Frontal cortex (tissue), 4 donors: ENCODE measurements at places on chromosomes 4 and X. TPM values are rescaled to one million over a fixed set of nuclear protein-coding genes. Genes with fewer than 3 reads are reported as not detected.

DNA sequence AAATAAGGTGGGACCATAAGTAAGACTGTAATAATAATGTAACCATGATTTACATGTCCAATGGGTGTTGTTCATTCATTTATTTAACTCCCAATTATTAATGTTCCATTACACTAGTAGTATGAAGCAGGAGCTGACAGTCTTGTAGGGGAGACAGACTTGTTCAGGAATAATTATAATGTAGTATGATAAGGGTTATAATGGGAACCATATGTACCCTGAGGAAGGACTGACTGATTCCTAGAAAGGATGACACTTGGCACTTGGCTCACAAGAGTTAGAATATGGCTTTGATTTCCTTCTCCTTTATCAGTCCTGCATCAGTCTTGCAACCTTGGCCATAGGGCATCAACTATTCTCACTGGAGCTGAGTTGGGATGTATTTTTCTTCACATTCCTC lies 24.2 kb downstream of the PCDH7 start:
- DNase-seq: no peak

DNA sequence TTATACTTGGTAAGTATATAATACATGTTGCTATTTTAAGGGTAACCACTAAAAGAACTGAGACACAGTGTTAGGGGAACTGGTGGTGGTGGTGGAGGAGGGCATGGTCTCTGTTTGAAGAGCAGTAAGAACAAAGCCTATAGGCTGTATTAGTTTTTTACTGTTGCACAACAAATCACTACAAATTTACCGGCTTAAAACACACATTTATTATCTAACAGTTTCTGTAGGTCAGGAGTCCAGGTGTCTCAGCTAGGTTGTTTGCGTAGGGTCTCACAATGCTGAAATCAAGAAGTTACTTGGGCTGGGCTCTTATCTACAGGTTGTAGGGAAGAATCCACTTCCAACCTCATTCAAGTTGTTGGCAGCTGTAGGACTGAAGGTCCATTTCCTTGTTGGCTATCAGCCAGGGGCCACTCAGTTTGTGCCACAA lies 52.6 kb downstream of the CASK start:
- DNase-seq: no peak

ARL9 gene
- 2.4 TPM for total RNA-seq

- DNase-seq: no peak
Observed at GRCh38 chrX:121308276-121308805, 260.9 kb downstream of the GLUD2 start.

DNA sequence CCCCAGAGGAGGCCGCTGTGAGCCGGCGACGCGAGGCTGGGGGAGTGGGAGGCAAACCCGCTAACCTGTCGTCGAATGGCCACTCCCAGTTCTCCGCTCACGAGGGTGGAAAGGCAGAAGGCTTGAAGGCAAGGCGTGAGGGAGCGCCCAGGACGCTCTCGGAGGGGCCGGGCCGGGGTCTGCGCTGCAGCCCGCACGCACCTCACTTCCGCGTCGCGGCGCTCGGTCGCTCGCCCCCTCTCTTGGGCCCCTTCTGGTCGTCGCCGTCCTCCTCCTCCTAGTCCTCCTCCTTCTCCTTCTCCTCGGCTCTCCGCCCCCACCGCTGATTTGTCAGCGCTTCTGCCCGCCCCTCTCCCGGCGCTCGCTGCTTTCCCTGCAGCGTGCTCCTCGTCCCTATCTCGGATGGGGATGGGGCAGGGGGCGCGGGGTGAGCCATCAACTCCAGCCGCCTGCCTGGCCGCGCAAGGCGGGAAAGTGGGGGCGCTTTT lies at the start of gene SNCA:
SNCA (minus strand) TSS at position 265 of the 488 bp plus-strand sequence. CDS start 1,494 bp downstream, outside the sequence.
- DNase-seq: peak; percentile 62

- DNase-seq: no peak
Observed at GRCh38 chr4:81921751-81922159, 450.0 kb upstream of the RASGEF1B start.

PIR gene
- total RNA-seq: 2.0 TPM

DNA sequence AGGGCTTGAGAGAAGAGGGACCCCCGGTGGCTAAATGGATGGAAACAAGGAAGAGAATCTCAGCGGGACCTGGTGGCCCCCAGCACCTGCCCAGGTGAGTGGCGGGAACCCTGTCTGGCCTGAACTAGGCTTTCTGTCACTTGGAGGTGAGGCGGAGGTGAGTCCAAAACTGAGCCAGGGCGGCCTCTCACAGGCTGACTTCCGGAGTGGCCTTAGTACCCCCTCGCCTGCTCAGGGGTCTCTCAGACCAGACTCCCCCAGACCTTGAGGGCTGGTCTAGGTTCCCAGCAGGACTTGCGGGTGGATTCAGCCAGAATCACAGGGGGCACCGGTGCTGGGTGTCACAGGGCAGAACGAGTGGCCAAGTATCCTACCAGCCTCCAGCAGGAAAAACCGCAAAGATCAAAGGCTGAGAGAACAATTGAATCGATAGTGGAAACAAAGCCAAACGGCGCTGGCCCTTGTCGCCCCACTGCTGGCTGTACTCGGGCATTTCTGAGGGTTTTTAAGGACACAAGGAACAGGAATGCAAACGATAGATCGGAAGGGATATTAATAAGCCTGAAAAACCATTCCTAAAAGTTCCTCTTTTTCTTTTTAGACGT lies 67.8 kb downstream of the WFS1 start:
- DNase-seq: no peak

- no peak for DNase-seq
Observed at GRCh38 chr4:31877429-31877828, 1157.3 kb downstream of the PCDH7 start.

PABPC4L gene
- 1.2 TPM for total RNA-seq

HGFAC gene
- 1.6 TPM for total RNA-seq

TMEM255A gene
- 1.6 TPM for total RNA-seq

DNA sequence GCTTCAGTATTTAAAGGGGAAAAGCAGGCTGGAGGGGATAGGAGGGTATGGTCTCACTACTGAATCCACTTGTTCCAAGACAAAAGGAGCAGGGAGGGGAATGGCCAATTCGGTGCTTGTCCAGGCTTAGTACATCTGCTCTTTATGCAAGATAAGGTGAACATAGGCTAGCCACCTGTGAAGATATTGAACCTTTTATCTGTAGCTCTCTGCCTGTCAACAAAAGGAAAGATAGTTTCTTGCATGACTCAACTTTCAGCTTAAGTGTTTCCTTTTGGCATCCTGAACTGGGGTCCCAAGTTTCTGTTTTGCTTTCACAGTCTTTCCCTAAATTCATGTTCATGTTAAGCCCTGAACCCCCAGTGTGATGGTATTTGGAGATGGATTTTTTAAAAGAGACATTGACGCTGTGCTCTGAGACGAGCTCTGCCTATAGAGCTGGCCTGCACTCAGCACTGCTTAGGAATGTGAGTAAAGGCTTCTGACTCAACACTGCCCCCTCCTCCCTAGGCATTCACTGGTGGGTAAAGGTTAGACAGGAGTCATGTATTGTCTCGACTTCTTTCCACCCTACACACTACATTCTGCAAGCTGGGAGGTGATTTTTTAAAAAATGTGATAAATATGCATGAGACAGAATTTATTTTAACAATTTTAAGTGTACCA lies 28.2 kb downstream of the FAM149A start:
- DNase-seq: no peak

ALB gene
- 0.41 TPM for total RNA-seq

STK32B gene
- total RNA-seq: 57.5 TPM

DNA sequence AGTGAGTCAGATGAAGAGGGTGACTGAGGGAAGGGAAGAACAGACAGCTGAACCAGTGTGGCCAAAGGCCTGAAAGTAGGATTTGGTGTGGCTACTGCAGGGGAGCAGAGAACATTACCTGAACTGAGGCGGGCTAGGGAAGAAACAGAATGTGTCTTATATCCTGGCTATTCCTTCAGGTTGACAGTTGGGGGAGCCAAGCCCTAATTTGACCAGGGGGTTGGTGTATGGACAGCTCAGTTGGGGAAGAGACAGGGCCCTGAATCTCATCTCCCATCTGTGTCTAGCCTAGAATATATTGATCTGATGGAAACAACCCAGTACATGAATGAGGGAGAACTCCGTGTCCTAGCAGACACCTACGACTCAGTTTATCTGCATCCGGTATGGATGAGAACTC lies 4.2 kb downstream of the HDAC6 start:
- no peak for DNase-seq

SPANXB1 gene
- not detected for total RNA-seq

DNA sequence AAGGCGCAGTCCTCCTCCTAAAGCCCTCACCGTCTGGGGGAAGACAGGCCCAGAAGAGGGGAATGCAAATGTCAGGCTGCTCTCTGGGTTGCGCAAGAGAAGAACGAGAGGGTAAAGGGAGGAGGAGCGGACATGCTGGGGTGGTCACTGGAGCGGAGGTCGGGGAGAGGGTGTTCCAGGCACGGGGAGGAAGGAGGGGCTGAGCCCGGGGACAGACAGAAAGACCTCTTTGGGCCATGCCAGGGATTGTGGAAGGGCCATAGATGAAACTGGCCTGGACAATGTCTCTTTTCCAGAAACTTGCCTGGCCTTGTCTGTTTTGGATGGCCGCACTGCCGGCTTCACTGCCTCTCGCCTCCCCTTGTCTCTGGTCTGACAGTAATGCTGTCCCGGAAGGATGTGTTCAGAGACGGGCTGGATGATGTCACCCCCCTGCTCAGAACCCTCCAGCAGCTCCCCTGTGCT lies 121.0 kb downstream of the SORCS2 start:
- DNase-seq: peak; percentile 40

DNA sequence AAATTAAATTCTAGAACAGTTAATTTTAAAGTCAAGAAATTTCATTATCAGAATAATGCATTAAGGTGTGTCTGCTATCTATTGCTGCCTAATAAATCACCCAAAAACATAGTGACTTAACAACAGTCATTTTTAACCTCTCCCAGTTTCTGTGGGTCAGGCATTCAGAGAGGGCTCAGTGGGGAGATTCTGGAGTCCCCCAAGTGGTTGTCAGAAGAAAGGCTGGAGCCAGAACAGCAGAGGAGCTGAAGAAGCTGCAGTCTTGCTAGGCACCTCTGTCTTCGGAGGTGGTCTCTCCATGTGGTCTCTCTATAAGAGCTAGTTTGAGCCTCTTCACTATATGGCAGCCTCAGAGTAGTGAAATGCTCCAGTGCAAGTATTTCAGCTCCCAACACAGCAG lies 9.3 kb upstream of the HOPX start:
- no peak for DNase-seq

GRCh38 chr4:99120501-99120900 lies 23.6 kb downstream of the ADH4 start:
- no peak for DNase-seq

GRCh38 chr4:84412062-84412461 lies 87.0 kb downstream of the NKX6-1 start:
- no peak for DNase-seq

GRCh38 chr4:95508421-95508820 lies 40.4 kb downstream of the UNC5C start:
- no peak for DNase-seq

DNA sequence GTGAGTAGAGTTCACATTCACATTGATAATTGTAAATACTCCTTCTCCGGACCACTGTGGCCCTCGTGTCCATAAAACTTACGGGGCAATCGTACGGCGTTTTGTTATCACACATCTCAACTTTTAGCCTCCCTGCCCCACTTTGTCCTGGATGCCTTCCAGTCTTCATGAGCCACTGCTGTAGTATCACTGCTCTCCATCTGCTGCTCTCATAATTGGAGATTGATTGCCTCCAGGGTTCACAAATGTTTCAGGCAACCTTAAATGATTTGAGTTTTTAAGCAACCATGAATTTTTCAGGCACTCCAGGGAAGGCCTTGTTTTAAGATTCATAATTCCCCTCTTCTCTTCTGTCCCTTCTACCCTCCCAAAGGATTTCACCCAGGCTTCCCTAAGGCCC lies 28.4 kb downstream of the ALPK1 start:
- DNase-seq: no peak

DNA sequence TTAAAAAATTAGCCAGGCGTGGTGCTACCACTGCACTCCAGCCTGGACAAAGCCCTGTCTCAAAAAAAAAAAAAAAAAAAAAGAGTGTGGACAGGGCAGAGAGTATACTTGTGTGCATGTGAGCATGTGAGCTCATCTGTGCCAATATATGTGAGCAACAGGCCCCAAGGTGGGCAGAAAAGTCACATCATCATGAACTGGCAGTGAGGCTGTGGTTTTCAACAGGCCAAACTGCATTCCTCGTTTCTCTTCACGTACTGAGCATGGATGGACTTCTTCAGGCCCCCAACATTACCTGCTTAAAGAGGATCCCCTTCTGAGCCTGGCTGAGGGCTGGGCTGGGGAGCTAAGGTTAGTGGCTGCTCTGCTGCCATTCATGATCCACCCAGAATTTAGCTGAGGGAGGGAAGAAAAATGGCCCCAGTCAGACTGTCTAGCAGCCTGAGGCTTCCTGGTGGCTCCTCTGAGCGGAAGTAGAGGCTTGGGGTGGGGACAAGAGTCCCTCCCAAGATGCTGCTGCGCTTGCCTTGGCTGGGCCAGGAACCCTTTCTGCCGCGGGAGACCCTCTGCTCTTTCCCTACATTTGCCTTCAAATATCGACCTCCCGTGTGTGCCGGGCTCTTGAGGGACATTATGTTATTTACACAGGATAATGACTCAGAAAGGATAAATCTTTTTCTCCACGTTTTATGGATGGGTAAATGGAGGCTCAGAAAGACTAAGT lies 55.0 kb downstream of the DIPK2B start:
- DNase-seq: no peak

NLGN4X gene
- 40.8 TPM for total RNA-seq

AFM gene
- not detected for total RNA-seq

GRCh38 chrX:67334323-67334722 lies 209.5 kb upstream of the AR start:
- no peak for DNase-seq
